ENCODE measurements at places on chromosomes 3 and 15.
A peak's percentile ranks its signal among the peaks of the same experiment; 100 is the strongest.

DNA sequence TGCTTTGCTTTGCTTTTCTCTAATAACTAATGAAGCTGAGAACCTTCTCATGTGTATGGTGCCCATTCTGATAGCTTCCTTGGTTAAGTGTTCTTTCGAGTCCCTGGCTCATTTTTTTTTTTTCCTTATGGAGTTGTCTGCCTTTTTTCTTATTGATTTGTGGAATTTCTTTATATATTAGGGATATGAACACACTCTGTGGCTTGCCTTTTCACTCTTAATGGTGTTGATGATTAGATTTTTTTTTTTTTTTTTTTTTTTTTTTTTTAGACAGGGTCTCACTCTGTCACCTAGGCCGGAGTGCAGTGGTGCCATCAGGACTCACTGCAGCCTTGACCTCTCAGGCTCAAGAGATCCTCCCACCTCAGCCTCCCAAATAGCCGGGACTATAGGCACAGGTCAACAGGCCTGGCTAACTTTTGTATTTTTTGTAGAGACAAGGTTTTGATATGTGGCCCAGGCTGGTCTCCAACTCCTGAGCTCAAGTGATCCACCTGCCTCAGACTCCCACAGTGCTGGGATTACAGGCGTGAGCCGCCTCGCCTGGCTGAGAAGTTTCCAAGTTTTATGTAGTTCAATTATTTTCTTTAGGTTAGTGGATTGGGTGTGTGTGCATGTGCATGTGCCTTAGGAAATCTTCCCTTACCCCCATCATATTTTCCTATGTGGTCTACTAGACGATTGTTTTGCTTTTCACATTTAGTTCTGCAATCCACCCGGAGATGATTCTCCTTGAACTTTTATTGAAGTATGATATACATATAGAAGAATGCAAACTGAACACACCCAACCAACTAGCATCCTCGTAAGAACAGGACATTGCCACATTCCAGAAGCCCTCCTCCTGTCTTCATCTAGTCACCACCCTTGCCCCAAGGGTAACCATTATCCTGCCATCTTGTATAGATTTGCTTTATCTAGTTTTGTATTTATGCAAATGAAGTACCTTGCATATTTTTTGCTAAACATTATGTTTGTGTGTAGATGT is 1.7 kb upstream of the SNRPA1 start:
- DNase-seq: no peak

DNA sequence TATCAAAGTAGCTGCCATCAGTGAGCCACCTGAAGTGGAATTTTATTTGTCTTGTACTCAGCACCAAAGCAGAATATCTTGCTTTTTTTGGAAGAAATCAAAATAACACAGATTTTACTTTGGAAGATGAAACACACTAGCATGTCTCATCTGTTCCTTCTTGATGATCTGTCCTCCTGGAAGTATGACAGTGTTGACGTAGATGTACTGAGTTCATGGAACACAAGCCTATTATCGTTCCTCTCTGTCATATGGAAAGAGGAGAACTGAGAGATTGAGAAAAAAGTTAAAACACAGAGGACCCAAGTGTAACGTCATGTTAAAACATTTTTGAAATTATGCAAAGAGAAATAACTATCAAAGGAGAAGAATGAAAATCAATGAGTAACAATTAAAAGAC is 340.2 kb downstream of the ROBO2 start:
- no peak for DNase-seq

GRCh38 chr3:4670352-4670751 is 177.2 kb downstream of the ITPR1 start:
- DNase-seq: peak; percentile 27

DNA sequence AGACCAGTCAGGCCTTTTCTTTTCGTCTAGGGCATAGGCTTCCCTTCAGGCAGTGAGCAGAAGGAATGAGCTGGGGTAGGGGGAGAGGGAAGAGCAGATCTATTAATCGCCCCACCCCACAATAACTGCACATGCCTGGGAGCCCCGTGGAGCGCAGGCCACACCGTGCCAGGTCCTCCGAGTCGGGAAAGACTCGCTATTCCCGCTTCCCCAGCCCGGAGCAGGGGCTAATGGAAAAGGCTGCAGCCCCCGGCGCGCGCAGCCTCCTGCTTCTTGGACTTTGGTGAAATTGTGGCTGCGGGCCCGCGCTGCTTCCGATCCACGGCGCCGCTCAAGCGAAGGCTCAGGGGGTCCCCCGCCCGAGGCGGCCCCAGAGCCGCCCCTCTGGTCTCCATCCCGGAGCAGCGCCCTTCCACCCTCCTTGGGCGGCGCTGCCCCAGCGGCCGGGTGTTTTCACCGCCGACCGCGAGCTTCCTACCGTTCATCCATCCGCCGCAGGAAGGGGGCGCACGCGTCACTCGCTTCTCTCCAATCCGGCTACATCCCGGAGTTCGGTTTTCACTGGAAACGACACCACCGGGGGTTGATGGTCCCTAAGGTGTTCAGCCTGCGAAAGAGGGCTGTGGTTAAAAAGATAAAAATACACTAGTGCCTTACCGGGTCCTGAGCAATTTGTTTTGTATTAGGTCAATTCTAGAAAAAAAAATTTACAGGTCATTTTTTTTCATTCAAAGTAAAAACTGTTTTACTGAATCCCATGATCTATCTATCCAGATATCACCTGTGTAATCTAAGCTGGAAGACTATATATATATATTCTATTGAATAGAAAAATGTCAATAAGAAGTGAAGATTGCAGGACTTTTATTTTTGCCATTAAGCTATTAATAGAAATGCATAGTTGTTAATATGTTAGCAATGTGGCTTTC is 4.4 kb upstream of the SYNM start:
- peak; percentile 85 for DNase-seq

DNA sequence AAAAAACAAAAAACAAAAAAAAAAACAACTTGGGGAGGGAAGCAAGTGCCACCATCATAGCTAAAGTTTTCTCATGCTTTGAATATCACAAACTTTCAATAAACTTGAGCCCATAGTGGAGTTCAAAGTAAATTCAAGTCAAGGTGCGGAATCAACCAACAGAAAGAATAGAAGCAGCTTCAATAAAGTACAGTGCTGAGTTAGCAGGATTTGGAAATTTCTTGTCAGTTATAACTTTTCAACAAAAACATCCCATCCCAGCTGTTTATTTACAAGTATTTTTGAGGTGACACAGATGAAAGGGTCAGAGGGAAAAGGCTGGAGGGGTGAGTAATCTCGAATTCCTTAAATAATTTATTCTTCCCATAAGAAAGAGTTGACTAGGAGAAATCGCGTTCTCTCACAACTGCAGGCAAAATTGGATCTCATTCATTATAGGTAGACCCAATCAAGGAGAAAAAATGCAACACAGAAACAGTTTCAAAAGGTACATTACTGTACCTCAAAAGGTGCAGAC is 477.4 kb upstream of the RASGRP1 start:
- no peak for DNase-seq

DNA sequence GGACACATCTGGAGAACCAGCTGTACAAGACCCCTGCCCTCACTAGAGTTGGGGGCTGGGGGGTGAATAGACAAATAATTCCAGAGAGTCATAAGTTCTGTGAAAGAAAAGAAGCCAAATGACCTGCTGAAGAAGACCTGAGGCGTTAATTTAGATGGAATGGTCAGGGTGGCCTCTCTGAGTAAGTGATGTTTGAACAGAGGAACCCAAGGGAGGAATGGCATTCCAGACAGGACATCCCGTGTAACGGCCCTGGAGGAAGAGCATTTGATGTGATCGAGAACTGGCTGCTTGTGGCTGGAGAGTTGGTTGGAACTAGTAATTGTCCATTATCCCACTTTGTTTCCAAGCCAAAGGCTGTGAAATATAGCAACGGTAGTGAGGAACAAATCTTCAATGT is 1.7 kb downstream of the NR2C2 start:
- DNase-seq: no peak

GRCh38 chr3:57081173-57081572 is 20.7 kb downstream of the SPATA12 start:
- DNase-seq: no peak

- no peak for DNase-seq
These were observed 119.2 kb upstream of the CMC1 start for GRCh38 chr3:28122227-28122626.

DNA sequence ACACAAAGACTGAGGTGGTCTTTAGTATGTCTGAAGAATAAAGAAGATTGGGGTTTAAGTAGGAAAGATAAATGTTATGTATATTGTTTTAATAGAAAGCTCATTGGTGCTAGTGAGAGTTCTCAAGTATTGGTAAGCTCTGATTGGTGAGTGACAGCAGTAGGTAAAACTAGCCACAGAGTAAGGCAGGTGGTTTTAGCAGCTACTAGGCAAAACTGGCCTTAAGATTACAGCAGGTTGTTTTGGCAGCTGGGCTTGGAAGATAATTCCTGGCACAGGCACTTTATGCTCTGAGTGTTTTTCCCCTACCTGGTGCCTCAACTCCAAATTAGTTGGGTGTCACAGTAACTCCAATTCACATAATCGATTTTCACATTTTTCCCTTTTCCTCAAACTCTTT is 66.3 kb downstream of the STAG1 start:
- no peak for DNase-seq

DNA sequence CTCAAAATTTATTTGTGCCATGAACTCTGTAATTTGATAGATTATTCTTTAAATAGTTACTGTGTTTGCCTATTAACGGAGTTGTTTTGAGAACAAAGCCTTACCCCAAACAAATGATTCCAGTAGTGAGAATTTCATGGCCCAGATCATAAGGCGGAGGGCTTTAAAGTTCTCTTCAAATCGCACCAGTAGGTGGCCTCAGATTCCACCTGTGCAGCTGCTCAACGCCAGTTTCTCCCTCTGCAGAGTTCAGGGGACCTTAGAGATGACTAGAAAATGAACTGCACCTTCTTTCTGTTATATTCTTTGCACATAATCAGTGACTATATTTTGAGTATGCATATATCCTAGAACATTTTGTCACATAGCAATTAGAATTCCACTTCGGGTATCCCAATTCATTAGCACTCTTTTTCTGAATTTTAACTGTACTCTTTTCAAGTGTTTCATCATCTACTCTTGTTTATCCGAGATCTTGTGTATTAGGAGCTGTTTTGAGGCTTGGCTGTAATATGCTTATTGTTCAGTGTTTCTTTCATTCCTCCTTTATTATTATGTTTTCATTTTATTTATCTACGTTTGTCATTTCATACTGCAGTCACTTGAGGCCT is 232.6 kb upstream of the CHRM5 start:
- DNase-seq: peak; percentile 48
